Kasumi-1 (cell line): ENCODE measurements at places on chromosomes 16 and 17.

GRCh38 chr16:64751906-64752305 lies 370.0 kb downstream of the CDH11 start:
- no peak for DNase-seq

- no peak for DNase-seq
These were observed 29.6 kb downstream of the SGSM2 start for GRCh38 chr17:2366747-2367494.

- no peak for DNase-seq
These were observed 3.1 kb downstream of the CEP131 start for GRCh38 chr17:81219476-81220180.

- DNase-seq, result no peak
These were observed 362.5 kb downstream of the SEC14L1 start for GRCh38 chr17:77503293-77503655.

- DNase-seq, result no peak
These were observed 2.1 kb upstream of the FBXO47 start for GRCh38 chr17:38969281-38969680.

DNA sequence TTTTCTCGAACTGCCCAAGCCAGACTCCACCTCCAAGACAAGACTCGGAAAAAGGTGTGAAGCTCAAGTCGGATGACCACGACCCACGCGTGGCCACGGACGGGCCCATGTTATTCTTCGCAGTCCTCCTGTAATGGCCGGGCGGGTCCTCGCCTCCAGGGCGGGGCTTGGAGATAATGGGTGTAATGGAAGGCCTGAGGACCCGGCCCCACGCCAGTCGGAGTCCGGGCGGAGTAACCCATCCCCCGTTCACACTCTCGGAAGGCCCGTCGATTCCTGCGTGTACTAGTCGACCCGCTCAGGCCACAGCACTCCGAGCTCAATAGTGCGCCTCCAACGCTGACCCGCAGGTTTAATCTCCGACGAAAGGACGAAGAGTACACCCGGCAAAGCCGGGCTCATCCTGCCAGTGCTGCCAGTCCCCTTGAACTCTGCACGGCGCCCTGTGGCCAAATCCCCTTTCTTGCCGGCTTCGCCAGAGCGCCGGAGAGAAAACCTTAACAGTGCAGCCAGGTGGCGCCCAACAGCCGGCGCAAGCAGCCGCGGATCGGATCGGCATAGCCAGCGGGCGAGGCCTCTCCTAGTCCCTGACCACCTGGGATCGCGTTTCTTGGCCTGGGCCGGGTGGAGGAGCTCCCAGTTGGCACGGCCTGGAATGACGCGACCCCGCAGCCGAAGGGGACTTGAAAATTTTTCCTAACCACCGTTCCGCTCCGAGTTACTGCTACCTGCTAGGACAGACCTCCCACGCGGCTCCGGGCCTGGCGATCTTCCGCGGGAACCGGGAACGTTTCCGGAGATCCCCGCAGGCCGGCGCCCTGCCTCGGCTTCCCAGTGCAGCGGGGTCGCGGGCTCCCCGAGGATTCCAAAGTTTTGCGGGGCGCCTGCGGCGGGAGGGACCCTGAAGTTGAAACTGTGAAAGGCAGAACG lies 762.0 kb downstream of the KCNJ18 start:
- no peak for DNase-seq

DNA sequence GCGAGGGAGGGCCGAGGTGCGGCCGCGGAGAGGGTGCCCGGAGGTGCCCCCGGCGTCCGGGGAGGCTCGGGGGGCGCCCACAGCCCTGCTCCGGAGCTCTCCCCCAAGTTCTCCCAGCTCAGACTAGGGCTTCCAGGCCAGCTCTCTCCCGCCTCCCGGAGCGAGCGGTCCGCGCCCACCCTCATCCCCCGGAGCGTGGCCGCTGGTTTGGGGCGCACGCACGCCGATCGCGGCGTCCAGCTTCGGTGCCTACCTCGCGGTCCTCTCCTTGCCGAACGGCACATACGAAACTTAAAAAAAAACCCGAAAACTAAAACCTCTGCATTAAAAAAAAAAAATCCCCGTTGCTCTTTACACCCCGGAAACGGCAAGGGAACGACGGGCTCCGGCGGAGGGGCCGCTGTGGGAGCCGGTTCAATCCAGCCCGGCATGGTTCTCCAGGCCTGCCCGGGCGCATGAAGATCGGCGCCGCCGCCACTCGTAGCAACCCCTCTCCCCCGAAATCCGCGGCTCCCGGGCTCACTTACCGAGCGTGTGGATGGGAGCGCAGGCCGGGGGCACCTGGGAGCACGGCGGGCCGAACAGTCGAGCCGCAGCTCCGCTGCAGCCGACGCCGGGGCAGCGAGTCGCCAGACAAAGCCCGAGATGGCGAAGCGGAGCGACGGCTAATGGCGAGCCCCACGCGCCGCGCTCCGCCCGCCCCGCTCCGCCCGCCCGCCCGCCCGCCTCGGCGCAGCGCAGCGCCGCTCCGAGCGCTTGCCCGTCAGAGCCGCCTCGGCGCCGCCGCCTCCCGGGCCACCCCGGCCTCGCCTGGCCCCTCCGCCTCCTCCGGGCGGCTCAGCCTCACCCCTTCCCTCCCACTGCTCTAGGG lies 973 bp upstream of the UBTF start:
- peak; percentile 45 for DNase-seq

DNA sequence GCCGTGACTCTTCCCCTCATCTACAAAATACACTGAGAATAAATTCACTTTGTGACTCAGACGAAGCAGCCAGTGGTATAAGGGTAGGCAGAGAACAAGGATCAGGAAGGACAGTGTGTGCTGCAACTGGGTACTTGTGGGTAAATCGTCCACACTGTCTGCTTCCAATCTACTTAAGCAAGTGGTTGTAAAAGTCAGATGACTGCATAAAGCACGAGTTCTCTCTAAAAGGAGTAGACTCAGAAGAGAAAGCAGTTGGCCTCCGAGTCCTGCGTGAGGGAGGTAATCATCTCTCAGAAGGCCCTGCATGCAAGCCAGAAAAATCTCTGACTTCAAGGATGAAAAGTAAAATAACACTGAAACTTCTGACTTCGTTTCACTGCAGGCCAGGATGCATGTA lies 43.1 kb downstream of the ANKFY1 start:
- peak; percentile 0 for DNase-seq

DNA sequence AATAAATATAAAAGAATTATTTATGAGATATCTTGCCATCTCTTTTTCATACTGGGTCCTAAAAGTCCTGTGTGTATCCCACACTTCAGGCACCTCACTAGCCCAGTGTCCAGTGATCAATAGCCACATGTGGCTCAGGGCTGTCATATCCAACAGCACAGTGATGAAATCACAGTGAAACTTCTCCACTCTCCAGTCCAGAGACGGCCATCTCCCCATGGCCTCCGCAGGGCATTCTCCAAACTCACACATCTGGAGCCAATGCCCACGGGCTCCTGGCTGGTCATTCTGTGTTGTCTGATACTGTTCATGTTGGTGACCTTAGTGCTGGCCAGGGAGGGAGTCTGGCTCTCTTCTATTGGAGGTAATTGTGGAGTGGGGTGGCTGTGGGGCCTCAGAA lies 125.2 kb upstream of the SDK2 start:
- no peak for DNase-seq

- no peak for DNase-seq
These were observed 68.2 kb downstream of the RAB11FIP4 start for GRCh38 chr17:31459716-31460115.
